ENCODE measurements at places on chromosomes 16 and 17.

GRCh38 chr16:81560979-81561657 lies 116.5 kb downstream of the CMIP start:
- no peak for DNase-seq

GRCh38 chr16:71780521-71781089 lies 28.0 kb downstream of the AP1G1 start:
- no peak for DNase-seq

DNA sequence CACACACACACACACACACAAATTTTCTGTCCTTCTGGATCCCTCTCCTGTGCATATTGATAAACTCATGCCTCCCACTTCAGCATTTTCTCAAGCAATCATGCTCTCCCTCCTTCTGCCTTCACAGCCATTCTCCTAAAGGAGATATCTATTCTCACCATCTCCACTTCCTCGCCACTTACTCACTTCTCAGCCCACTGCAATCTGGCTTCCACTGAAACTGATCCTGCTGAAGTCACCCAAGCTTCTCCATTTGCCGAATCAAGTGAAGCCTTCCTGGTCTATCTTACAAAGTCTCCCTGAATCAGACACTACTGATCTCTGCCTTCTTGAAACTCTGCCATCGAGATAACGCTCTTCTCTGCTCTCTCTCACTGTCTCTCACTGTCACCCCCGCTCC lies 54.0 kb upstream of the GNAO1 start:
- DNase-seq, result no peak

GRCh38 chr17:21149621-21150020 lies 22.9 kb downstream of the DHRS7B start:
- DNase-seq, result no peak

DNA sequence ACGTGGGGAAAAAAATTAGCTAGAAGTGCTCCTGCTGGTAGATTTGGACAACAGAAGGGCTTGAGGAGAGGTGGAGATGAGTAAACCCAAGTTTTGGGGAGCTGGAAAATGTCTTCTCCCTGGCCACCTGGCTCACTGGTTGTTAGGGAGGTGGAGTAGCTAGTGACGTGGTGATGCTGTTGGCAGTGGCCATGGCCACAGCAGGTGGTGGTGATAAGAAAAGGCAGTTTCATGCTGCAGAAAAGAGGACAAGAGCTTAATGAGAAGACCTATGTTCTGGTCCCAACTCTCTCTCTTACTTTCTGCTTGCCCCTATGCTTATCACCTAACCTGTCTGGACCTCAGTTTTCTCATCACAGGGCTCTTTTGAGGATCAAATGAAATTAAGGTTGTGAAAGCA lies 223.5 kb upstream of the N4BP1 start:
- no peak for DNase-seq

DNA sequence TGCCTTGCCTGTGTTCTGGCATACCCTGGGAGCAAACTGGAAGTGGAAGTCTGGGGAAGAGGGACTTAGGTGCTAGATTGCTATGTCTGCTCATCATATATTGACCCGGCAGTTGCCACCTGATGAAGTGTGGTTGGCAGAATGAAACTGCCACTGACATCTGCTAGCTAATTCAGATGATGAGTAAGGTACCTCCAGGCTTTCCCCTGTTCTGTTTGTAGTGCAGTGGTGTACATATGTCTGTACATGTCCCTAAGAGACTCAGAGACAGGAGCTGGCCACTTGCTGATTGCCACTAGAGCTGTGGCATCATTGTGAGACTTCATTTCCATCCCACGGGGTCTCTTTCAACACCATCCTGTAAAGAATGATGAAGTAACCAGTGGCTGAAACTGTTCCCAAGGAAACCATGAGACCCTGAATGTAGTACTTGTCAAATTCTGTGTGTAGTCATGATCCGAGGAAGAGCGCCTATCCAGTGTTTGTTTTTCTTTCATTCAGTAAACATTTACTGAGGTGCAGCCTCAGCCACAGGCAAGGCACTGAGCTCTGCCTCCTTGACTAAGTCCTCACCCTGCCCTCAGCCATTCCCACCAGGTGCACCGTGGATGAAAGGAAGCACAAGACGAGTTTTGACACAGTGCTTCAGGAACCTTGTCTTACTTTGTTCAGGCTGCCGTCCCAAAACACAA lies 13.2 kb downstream of the CLUAP1 start:
- DNase-seq, result no peak

DNA sequence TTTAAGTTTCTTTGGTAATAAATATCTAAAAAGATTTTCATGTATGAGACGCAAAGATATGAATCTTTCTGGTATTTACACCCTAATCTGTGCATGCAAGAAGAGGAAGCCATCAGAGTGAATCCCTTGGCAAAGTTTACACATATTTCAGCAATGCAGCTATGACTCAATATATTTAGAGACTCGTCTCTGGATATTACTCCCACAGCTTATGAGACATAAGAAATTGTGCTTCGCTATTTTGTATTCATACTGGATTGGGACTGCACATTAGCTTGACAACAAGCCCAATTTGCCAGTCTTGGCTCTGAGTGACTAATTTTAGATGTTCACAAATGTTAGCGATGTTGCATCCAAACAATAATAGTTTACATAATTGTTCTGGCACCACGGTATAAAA lies 532.0 kb downstream of the CDH11 start:
- DNase-seq, result no peak

GRCh38 chr16:75306099-75306762 lies 54.8 kb upstream of the BCAR1 start:
- no peak for DNase-seq

GRCh38 chr17:32875230-32875917 lies 1.6 kb downstream of the MYO1D start:
- DNase-seq, result no peak

DNA sequence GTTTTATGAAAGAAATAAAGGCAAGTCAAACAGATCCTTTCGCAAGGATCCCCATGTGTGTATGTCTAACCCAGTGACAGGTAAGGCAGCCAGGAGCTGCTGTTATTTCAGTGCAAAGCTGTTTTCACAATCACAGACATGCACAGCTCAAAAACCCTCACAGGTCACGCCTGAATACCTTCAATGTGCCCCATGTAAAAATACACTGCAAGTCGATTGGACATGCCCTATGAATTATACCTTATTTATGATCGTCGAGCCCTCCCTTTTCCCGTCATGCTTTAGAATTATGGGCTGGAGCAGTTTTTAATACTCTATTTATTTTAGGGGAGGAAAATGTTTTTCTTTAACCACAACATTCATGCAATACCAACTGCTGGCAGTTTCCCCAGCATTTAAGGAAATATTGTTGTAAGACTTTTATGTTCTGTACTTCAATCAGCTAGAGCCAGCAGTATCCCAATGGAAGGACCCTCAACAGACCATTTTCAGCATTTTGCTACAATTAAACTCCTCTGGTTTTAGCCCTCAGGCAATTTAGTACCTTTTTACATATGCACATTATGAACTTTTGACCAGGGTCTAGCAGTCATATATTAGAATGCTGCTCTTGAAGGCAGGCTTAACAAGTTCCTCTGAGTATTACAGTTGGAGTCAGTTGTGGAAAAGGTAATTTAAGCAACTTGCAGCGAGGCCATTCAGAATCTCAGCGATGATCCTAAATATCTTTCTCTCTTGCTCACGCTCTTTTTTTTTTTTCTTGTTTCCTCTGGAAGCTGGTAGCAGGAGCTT lies 362.2 kb downstream of the WWOX start:
- no peak for DNase-seq

DNA sequence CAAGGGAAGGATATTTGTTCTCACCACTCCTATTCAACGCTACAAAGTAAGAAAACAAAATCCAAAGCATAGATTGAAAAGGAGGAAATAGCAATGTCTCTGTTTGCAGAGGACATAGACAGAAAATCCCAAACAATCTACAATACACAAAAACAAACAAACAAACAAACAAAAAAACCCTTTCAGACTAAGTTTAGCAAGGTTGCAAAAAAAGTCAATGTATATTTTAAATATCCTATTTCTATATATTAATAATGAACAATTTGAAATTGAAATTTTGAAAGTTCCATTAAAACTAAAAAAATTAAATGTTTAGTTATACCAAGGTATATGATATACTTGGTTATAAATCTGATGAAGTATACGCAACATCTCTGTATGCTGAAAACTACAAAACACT lies 37.2 kb downstream of the MYH10 start:
- no peak for DNase-seq

DNA sequence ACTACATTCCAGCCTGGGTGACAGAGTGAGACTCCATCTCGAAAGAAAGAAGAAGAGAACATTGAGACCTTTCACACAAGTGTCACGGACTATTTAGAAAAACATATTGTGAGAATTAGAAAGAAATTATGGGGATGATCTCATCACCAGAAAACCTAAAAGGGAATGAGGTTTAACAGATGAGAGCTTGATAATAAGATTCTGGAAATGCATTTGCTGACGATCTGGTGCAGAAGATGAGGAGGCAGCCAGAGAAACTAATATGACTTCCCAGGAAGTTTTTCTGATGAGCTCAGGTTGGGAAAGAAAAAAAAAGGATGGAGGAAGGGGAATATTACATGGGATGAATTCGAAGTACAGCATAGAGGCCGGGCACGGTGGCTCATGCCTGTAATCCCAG lies 10.8 kb upstream of the APOH start:
- no peak for DNase-seq

DNA sequence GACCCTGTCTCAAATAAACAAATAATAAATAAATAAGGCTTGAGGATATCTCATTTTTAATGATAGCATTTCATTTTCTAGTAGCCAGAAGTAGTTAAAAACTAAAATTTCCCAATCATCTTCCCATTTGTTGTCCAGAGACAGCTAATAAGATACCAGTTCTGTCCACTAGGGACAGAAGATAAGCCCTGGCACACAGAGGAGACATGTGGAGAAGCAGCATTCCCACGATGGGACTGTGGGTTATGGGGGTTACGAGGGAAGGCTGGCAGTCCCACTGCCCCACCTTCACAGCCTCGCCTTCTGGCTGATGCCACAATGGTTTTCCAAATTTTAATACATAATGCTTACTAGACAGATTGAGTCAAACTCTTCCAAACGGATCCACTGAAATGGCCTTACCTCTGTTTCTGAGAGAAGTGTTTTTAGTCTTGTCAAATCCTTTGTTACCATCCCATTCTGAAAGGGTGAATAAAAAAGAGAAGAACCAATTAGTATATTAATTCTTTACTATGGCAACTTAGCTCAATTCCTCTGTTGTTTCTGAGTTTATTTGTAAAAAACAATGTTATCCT lies 44.2 kb downstream of the HELZ start:
- DNase-seq, result no peak

GRCh38 chr17:43900858-43901754 lies 6.2 kb downstream of the MPP2 start:
- DNase-seq, result no peak

- no peak for DNase-seq
These were observed 82.2 kb upstream of the CDC42EP4 start for GRCh38 chr17:73393962-73394361.

GRCh38 chr17:9150446-9151090 lies 129.3 kb downstream of the NTN1 start:
- no peak for DNase-seq

- no peak for DNase-seq
These were observed 10.6 kb downstream of the NAA60 start for GRCh38 chr16:3454093-3454492.

- no peak for DNase-seq
These were observed 43.7 kb upstream of the METRNL start for GRCh38 chr17:83035722-83036121.

DNA sequence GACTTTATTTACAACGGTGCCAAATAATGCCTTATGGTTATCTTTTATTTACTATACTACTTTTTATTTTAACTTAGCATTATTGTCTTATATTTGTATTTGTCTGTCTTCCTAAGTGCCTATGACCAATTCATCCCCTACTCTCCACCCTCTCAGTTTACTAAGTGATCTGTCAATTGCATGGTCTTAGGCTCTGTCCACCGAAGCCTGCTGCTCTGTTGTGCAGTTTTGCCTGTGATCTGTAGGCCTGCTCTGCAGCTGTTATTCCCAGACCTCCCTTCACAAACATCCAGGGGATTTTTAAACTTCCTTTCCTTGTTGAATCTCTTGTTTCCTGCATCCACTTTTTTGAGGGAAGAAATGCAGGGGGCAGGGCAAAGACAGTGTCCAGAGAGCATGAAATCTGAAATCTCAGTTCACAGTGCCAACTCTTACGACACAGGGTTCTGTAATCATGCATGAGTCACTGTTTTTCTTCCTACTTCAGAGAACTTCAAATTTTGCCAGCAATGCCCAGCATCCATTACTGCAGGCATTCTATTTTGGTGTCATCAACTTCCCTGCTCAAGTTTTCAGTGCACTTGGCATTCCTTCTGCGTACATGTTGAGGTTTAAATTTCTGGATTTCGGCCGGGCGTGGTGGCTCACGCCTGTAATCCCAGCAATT lies 11.4 kb downstream of the SLFN5 start:
- DNase-seq, result no peak

- no peak for DNase-seq
These were observed 1.7 kb downstream of the PSMD11 start for GRCh38 chr17:32445971-32446370.

DNA sequence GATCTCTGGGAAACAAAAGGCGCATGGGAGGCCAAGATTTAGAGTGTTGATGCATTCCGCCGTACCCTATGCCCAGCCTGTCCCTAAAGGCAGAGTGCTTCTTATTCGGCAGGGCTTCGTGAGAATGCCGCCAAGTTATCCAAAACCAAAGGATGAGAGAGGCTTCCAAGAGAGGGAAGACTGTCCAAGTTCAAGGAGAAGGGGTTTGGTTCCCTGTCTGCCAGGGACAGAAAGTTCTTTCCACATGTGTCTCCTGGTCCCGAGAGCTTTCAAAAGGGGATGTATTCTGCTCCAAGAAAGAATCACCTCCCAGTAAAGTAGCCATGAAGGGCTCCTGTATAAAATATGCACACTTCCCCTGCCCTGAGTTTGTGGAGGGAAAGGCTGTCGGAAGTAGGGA lies 42.1 kb upstream of the CLEC18A start:
- no peak for DNase-seq

DNA sequence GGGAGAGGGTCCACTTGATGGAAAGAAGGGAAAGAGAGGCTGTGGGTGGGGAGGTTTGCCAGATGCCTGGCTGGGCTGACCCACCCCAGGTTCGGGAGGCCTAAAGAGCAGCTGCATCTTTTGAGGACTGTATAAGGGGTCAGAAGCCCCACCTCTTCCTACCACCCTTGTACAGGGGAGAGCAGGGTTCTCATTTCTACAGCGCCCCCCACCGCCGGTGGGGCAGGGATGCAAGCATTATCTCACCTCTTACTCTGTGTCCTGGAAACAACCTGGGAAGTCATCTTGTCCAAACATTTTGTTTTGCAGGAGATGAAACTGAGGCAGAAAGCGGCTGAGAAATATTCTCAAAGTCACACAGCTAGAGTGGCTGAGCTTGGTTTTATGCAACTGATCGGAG lies 22.5 kb upstream of the CCDC182 start:
- DNase-seq, result no peak

- no peak for DNase-seq
These were observed 80.9 kb upstream of the CBX4 start for GRCh38 chr17:79919862-79920720.

DNA sequence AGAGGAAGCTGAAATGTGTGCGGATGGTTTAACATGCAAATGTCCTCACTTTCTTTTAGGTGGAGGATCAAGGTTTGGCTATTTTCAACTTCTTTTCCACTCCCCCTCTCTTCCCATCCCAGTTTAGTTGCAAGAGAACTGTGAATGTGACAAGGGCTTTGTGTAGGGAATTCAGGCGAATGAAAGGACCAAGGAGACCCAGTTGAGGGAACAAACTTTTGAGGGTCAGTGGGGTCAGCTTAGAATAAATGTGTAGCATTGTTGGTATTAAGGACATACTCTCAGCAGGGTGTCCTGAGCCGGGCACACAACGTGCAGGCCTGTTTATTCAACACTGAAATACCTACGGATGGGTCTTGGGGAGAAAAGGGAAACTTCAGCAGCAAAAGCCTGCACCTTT lies 346.0 kb downstream of the PMP22 start:
- DNase-seq, result no peak
